ENCODE measurements at places on chromosomes 12 and 14. TPM values are rescaled to one million over a fixed set of nuclear protein-coding genes. Genes with fewer than 3 reads are reported as not detected.
A peak's percentile ranks its signal among the peaks of the same experiment; 100 is the strongest.

Gene SMIM41
- not detected for total RNA-seq

Gene HPD
- total RNA-seq: not detected

Gene MGP
- total RNA-seq: 0.20 TPM

Gene CFAP251
- 0.52 TPM for total RNA-seq

GRCh38 chr14:76829013-76829365 lies 2.8 kb downstream of the LRRC74A start:
- no peak for DNase-seq
- no peaks in the 10 kb centered on the region for H3K36me3 ChIP-seq
- no peaks in the 10 kb centered on the region for H3K4me1 ChIP-seq
- H3K27me3 ChIP-seq: peaks cover 3% of the 10 kb centered on the region

DNA sequence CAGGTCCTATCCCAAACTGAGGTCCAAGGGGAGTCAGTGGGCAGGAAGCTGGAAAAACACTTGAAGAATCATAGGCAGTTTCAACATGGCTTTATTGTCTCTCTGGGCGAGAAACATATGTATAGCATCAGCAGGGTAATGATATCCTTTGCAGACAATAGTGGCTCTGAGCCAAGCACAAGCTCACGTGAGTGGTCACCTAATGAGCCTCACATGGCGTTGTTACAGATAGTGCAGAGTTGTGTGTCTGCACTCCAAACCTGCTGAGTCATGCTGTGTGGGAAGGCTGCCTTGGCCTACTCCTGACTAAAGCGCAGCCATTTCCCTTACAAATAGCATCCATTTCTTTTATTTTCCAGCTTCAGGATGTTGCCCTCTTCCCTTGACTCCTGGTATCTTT lies 105.2 kb upstream of the SYT1 start:
- H3K4me3 ChIP-seq: no peak overlapping the region
- no peaks in the 10 kb centered on the region for H3K27me3 ChIP-seq
- H3K36me3 ChIP-seq: no peaks in the 10 kb centered on the region
- H3K27ac ChIP-seq: no peak overlapping the region
- no peak for DNase-seq

DNA sequence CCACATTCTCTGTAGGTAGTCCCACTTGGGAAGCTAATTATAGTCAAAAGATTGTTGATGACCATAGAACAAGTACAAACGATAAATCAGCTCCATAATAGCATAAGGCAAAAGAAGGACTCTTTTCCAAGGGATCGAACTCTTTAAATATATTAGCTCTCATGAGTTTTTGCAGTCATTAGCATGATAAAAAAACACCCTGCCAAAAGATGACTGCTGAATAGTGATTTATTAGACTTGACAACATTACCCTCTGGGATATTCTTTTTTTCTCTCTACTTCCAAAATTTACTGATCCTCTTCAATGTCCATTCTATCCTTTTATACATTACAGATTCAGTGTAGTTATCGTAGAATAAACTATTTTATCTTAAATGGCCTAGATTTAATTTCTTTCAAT lies 14.2 kb downstream of the EPYC start:
- no peak overlapping the region for H3K27ac ChIP-seq
- H3K4me3 ChIP-seq: no peak overlapping the region
- no peak for DNase-seq
- H3K27me3 ChIP-seq: peaks cover 6% of the 10 kb centered on the region

- no peak overlapping the region for H3K27ac ChIP-seq
- no peaks in the 10 kb centered on the region for H3K36me3 ChIP-seq
- H3K4me1 ChIP-seq: no peaks in the 10 kb centered on the region
- DNase-seq: no peak
Observed at GRCh38 chr12:3030821-3031429, 46.3 kb upstream of the TSPAN9 start.

- DNase-seq: no peak
- no peaks in the 10 kb centered on the region for H3K4me1 ChIP-seq
- no peak overlapping the region for H3K27ac ChIP-seq
- H3K36me3 ChIP-seq: no peaks in the 10 kb centered on the region
- H3K4me3 ChIP-seq: no peak overlapping the region
Observed at GRCh38 chr14:51701951-51702350, 50.2 kb downstream of the FRMD6 start.

DNA sequence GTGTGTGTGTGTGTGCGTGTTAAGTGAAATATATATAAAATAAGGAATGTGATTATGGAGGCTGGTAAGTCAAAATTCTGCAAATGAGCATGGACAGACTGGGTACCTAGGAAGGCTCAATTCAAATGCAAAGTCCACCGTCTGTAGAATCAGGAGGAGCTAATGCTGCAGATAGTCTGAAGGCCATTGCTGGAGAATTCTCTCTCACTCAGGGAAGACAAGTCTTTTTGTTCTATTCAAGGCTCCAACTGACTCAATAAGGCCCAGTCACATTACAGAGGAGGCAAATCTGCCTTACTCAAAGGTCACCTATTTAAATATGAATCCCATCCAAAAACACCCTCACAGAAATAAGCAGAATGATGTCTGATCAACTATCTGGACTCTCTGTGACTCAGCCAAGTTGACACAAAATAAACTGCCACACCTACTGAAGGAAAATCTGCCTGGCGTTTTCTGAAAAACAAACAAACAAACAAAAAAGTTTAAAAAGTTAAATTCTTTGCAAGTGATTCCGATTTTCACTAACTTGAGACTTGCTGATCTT lies 684 bp upstream of the KLRF2 start:
- H3K4me1 ChIP-seq: peaks cover 17% of the 10 kb centered on the region
- H3K4me3 ChIP-seq: no peak overlapping the region
- peaks cover 1% of the 10 kb centered on the region for H3K36me3 ChIP-seq
- DNase-seq: no peak
- H3K27me3 ChIP-seq: no peaks in the 10 kb centered on the region
- H3K27ac ChIP-seq: no peak overlapping the region

GRCh38 chr12:67937822-67938221 lies 51.4 kb upstream of the IFNG-AS1 start:
- no peak overlapping the region for H3K27ac ChIP-seq

GRCh38 chr14:70018230-70018629 lies 139.0 kb downstream of the SMOC1 start:
- peaks cover 19% of the 10 kb centered on the region for H3K4me1 ChIP-seq
- H3K36me3 ChIP-seq: no peaks in the 10 kb centered on the region
- no peak for DNase-seq

GRCh38 chr14:59358784-59359183 lies 106.4 kb downstream of the GPR135 start:
- H3K4me3 ChIP-seq: no peak overlapping the region
- peaks cover 3% of the 10 kb centered on the region for H3K36me3 ChIP-seq
- H3K27ac ChIP-seq: no peak overlapping the region
- DNase-seq: no peak

DNA sequence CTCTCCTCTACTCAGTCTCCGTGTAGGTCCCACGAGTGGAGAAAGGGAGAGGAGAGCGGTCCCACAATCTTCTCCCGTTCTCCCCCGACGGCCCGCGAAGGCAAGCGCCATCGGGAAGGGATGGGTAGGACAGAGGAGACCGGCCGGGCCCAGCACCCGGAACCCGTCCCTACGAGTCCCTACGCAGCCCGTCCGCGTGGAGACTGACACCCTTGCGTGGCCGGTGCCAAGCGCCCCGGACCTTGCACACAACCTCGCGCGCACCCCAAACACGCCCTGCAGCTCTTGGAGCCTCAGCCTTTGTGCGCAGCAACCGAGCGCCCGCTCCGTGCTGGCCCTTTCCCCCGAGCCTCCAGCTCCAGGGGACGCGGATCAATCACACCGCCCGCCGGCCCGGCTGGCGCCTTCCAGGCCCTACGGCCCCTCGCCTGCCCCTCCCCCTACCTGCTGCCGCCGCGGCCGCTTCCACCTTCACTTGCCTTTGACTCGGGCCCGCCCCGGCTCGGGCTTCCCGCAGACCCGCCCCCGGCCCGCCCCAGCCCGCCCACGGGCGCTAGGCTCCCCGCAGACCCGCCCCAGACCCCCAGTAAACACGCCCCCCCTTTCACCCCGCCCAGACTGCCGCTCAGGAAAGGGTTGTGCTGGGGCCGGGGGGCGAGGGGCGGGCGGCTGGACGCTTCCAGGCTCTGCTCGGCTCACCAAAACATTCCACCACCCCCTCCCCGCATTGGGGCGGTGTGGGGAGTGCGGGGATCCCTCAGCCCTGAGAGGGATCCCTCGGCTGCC lies at the start of gene NDRG2:
TSS of gene NDRG2 (minus strand) at position 477 of the 786 bp plus-strand sequence. CDS start 1,746 bp downstream, outside the sequence.
- peaks cover 14% of the 10 kb centered on the region for H3K4me1 ChIP-seq
- peak within 1 kb of the TSS; percentile 72 for H3K4me3 ChIP-seq
- H3K36me3 ChIP-seq: no peaks in the 10 kb centered on the region
- peaks cover 24% of the 10 kb centered on the region for H3K27me3 ChIP-seq
- DNase-seq: peak; percentile 76

DNA sequence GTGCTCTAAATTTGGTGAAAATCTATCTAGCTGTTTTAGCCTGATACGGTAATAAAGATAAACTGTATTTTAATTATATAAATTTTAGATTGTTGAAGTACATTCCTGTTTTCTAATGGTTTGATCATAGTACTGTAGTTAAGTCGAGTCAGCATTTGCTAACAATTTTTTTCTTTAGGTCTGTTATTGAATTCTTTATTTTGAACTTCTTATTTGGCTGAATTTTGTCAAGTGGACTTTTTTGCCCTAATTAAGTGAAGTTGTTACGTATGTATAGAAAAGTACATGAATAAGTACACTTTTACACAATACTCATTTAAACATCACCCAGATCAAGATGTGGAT lies 66.8 kb downstream of the VRK1 start:
- H3K27ac ChIP-seq: no peak overlapping the region
- DNase-seq: no peak
- H3K36me3 ChIP-seq: peaks cover 45% of the 10 kb centered on the region
- no peaks in the 10 kb centered on the region for H3K27me3 ChIP-seq
- no peak overlapping the region for H3K4me3 ChIP-seq
- no peaks in the 10 kb centered on the region for H3K4me1 ChIP-seq
